Retinal pigment epithelial cell (primary cell): ENCODE measurements at places on chromosomes 2 and 18.

DNA sequence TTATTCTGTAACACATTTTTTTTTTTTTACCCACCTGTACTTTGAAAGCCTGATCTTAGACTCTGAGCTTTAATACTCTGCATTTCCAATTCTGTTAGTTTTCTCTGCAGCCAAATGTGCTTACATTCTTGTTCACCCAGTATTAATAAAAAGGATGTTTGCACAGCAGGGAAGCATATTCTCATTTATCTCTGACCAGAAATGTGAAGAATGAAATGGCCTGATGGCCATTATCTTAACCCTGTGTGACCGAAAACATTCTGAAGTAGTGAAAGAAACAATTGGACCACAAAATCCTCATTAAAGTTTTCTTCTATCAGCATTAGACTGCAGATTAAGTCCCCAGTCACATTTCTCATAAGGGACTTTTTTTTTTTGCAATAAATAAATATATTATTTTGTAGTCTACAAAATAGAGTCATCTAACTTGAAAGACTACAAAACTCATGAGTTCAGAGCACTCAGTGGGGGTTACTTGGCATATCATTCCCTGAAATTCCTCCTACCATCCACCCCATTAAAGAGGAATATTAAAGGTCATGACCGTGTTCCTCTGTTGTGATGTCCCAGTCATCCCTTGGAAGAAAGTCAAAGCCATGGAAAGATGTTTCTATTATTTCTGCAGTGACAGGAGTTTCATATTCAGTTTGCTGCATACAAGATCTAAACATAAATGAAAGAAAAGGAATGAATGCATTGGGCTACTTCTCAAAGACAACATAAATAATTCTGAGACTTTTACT, 364.4 kb downstream of the RND3 start:
- no peak for DNase-seq

DNA sequence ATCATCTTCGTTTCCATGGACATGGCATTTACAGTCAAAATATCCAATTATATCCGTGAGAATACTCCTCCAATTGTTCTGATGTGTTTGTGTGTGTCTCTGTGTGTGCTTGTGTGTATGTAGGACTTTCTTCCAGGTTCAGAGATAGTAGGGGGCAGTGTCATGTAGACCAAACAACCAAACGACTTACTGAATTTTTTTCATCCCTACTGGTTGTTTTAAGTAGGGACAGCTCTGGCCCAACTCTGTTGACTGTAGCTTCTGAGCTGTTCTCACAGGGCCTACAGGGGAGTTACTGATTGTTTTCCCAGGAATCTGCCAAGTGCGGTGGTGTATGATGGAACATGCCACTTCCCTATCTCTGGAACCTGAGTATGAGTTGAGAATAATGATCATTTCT, 69.6 kb downstream of the ETAA1 start:
- no peak for DNase-seq

- DNase-seq: no peak
Measured at GRCh38 chr18:74519320-74520095, 14.8 kb upstream of the CNDP1 start.

- DNase-seq: no peak
Measured at GRCh38 chr2:240127191-240127750, 8.8 kb downstream of the COPS9 start.

DNA sequence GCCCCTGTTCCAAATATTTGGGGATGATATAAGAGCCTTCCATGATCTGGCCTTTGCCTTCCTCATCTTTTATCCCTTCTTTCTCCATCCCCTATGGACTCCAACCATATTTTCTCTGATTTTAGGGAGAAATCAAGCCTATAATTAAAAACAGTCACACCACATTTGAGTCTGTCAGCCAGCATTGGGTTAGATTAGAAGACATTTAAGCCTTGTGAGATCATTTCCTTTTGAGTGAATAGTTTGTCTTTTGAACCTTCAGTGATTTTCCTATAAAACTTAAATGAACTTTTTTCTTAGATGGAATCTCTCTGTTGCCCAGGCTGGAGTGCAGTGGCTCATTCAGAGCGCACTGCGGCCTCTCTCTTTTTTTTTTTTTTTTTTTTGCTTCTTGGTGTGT, 7.6 kb upstream of the C18orf32 start:
- DNase-seq: no peak

DNA sequence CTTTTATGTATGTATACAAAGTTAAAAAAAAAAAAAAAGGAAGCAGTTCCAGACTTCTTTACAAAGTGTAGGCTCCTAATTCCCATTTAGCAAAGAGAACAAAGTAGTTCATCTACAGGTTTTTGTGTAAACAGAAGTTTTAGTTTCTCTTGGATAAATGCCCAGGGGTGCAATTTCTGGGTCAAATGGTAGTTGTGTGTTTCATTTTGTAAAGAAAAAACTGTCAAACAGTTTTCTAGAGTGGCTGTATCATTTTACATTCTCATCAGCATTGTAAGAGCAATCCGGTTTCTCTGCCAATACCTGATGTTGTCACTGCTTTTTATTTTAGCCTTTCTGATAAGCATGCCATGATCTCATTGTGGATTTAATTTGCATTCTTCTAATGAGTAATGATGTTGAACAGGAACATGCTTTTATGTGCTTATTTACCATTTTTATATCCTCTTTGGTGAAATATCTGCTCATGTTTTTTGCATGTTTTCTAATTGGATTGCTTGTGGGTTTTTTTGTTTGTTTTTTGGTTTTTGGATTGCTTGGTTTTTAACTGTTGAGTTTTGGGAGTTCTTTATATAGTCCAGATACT, 16.6 kb upstream of the PSME4 start:
- DNase-seq: no peak

DNA sequence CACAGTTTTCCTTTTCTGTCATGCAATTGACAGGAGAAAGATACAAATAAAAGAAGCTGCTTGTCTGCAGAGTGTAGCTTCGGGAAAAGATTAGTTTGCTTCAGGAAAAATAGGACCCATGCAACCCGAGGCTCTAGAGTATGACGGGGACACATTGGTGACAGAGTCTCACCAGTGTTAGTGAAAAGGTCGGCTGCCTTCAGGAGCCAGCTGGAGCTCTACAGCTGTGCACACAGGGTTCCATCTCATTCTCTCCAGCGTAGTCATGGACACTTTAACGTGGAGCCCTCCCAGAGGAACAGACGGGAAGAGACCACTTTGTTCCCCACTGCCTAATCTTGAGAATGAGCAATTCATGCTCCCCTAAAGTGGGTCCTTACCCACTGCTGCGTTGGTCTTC, 42.9 kb downstream of the FECH start:
- no peak for DNase-seq

DNA sequence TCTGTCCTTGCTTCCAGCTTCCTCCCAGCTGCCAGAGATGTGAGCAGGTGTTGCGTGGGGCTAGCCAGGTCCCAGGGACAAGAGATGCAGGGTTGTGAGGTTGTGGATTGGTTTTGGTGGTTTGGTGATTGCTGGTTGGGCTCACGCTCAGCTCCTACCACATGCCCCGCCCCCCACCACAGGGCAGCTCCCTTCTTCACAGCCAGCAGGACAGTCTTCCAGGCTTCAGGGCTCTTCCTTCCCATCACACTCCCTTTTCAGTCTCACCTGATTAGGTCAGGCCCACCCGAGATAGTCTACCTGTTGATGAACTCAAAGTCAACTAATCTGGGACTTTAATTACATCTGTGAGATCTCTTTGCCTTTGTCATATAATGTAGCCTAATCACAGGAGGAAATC, 52.0 kb upstream of the GLI2 start:
- DNase-seq: no peak

- DNase-seq: no peak
Measured at GRCh38 chr2:184598002-184598315, 370 bp upstream of the ZNF804A start.

DNA sequence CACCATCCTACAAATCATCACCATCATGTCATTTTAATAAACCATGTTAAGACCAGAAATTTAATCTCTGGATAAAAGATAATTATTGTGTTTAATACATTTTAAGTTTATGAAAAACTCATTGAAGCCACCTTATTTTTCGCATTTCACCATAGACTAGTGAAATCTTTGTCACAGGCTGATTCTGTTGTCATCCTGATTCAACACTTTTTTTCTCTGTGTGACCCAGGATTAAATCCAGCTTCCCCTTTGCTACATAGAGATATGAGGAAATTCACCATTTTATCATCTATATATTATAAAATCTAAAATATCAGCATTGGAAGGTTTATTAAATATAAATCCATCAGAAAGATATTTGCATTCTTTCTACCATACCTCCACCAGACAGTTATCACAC, 29.2 kb upstream of the MRO start:
- DNase-seq: no peak

DNA sequence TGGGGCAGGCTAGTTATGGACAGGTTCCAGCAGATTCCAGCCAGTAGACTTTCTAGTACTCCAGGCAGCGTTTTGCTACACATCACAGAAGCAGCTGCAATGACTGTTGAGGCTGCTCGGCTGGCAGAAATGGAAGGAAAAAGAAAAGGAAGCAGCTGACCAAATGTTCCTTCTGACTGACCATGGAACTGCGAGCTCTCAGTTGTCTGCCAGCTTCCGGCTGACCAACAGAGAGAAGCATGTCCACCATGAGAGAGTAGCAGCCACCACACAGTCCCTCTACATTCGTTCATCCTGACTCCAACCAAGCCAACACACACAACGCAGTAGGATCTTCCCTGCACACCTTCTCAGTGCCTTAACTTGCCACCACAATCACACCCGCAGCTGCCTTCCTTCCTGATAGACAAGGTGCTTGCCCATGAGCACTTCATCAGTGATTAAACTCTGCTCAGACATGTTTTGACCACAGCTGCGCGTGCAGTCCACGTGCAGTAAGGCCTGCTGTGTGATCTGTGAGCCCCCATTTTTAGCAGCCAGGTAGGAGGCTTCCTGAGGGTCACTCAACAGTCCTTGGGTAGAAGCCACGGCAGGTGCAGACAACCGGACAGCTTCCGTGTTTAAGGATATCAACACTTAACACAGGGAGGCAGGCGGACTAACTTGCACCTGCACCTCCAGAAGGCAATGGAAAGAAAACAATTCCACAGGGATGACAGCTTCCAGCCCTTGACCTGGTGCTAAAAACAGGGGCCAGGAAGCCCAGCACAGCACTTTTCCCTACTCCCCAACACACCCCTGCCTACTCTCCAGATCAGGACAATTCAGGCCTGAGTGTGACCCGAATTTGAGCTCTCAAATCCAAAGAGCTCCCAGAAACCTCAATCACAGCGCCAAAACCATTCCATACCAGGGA, 996 bp downstream of the TGFBRAP1 start:
- DNase-seq: no peak

GRCh38 chr2:168712053-168712452, 90.4 kb upstream of the NOSTRIN start:
- no peak for DNase-seq

GRCh38 chr2:173590276-173590861, 235.7 kb downstream of the CDCA7 start:
- peak; percentile 92 for DNase-seq
